B cell (primary cell): ENCODE measurements at places on chromosomes 11 and 22. TPM values are rescaled to one million over a fixed set of nuclear protein-coding genes. Genes with fewer than 3 reads are reported as not detected.

The SCGB1C1 gene
- not detected in 2 replicates for total RNA-seq

The CATSPER1 gene
- total RNA-seq: not detected in 2 replicates

The CRYBA4 gene
- not detected in 2 replicates for total RNA-seq

The CBLIF gene
- not detected in 2 replicates for total RNA-seq

The DENND6B gene
- 10.3 and 10.6 TPM in 2 replicates for total RNA-seq

The LDHAL6A gene
- total RNA-seq: 0.27 TPM in 1 of 2 replicates, not detected in the other

The OR10D3 gene
- not detected in 2 replicates for total RNA-seq

The NRIP3 gene
- total RNA-seq: 0.56 and 0.59 TPM in 2 replicates

The TRIM48 gene
- total RNA-seq: not detected in 2 replicates

The RIN1 gene
- total RNA-seq: 1.1 and 1.7 TPM in 2 replicates

The OR52N4 gene
- 2.1 TPM in 2 replicates for total RNA-seq

The EI24 gene
- 20.2 and 21.9 TPM in 2 replicates for total RNA-seq

The CASP5 gene
- total RNA-seq: 0.29 TPM in 1 of 2 replicates, not detected in the other

The ARHGAP8 gene
- 0.17 and 0.37 TPM in 2 replicates for total RNA-seq

The MYBPC3 gene
- total RNA-seq: 0.67 and 0.70 TPM in 2 replicates

The TIMP3 gene
- not detected in 2 replicates for total RNA-seq

The NXPE4 gene
- total RNA-seq: not detected in 2 replicates

The TBCEL gene
- total RNA-seq: 20.2 and 22.8 TPM in 2 replicates

The FIBIN gene
- total RNA-seq: not detected in 2 replicates

The LMO1 gene
- not detected in 2 replicates for total RNA-seq

The NUMA1 gene
- total RNA-seq: 297 and 300 TPM in 2 replicates

The RAG2 gene
- total RNA-seq: not detected in 2 replicates

The WT1 gene
- total RNA-seq: not detected in 2 replicates

The TSGA10IP gene
- total RNA-seq: not detected in 2 replicates

The MICAL2 gene
- 0.32 and 0.41 TPM in 2 replicates for total RNA-seq

The PHRF1 gene
- total RNA-seq: 57.9 and 63.5 TPM in 2 replicates

The NRGN gene
- 0.66 TPM in 1 of 2 replicates, not detected in the other for total RNA-seq

The AP5B1 gene
- total RNA-seq: 25.2 and 26.3 TPM in 2 replicates

The HBD gene
- total RNA-seq: not detected in 2 replicates

The CDHR5 gene
- not detected in 2 replicates for total RNA-seq

The MAP6 gene
- total RNA-seq: 0.34 and 0.57 TPM in 2 replicates

The OR5A1 gene
- total RNA-seq: not detected in 2 replicates

The PUS3 gene
- 7.8 and 8.1 TPM in 2 replicates for total RNA-seq

The RCOR2 gene
- not detected in 2 replicates for total RNA-seq

The ESAM gene
- total RNA-seq: 1.4 and 1.8 TPM in 2 replicates

The CREB3L1 gene
- not detected in 2 replicates for total RNA-seq
